ENCODE measurements at places on chromosomes 11 and 22. TPM values are rescaled to one million over a fixed set of nuclear protein-coding genes. Genes with fewer than 3 reads are reported as not detected.
A peak's percentile ranks its signal among the peaks of the same experiment; 100 is the strongest.

IGF2 gene
- total RNA-seq = 2,215 TPM

- peak; percentile 71 for DNase-seq
These were observed 46.1 kb upstream of the SCUBE2 start for GRCh38 chr11:9137293-9138132.

- DNase-seq = no peak
These were observed 8.7 kb upstream of the TPCN2 start for GRCh38 chr11:69040051-69040450.

DNA sequence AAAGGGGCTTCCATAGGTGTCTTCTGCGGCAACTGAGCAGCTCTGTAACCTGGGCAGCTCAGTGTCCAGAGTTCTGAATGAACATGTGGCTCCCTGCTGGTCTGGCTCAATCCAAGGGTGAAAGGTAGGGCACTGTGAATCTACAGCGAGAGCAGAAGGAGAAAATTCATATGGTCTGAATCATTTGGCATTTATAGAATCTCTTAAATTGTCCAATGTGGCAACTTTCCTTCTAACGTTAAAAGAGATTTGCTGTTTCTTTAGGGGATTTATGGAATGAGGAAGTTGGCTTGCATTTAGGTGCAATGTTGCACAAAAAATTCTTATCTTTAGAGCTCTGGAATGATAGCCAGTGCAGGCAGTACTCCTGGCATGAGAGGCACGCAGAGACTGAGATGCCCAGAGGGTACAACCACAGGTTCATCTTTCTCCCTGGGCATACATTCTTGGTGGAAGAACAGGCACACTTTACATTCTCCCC lies 17.0 kb downstream of the ATXN10 start:
- DNase-seq = peak; percentile 93

RAPSN gene
- 0.96 TPM for total RNA-seq

DNA sequence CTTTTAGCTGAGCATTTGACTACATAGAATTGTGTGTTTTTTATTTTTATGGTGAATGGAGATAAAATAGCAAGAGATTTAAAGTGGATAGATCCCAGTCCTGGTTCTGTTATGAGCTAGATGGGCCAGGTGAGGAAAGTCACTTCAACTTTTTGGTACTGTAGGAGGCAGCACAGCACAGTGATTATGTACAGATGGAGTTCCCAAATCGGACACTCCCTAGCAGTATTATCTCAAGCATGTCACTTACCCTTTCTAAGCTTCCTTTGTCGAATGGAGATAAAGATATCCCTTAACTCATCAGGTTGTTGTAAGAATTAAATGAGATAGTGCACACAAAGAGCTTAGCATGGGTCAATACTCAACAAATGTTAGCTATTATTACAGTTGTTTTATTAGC lies 5.3 kb downstream of the EXPH5 start:
- DNase-seq = no peak

GRCh38 chr11:128525411-128526243 lies 61.7 kb downstream of the ETS1 start:
- DNase-seq = no peak

Data from umbilical cord (tissue), 2 donors.